Stimulated activated naive CD4-positive, alpha-beta T cell treated with Interleukin-2 at 50 U/mL for 16 hours (primary cell): ENCODE measurements at places on chromosomes 12 and 14.

DNA sequence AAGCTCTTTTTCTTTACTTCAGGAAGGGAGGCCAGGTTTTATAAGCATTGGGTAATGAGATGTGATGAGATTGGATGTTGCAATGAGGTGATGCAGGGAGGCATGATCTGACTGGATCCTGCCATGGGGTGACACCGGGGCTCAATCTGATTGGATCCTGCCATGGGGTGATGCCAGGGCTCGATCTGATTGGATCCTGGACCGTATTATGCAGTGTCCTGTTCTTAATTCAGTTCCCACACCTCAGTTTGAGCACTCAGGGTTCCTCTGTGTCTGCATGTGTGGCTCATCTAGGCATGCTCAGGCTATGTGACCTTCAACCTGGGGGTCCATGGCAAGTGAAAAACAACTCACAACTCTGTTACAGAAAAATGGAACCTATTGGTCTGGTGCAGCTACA lies 166.4 kb downstream of the SLC15A4 start:
- DNase-seq: no peak

- no peak for DNase-seq
These were observed 37.2 kb downstream of the CLMN start for GRCh38 chr14:95282354-95282985.

- DNase-seq: no peak
These were observed 65.0 kb upstream of the DDHD1 start for GRCh38 chr14:53218161-53218560.

GRCh38 chr12:131641315-131641714 lies 69.6 kb upstream of the SFSWAP start:
- DNase-seq: no peak

- no peak for DNase-seq
These were observed 22.4 kb downstream of the PALS1 start for GRCh38 chr14:67263499-67264149.

DNA sequence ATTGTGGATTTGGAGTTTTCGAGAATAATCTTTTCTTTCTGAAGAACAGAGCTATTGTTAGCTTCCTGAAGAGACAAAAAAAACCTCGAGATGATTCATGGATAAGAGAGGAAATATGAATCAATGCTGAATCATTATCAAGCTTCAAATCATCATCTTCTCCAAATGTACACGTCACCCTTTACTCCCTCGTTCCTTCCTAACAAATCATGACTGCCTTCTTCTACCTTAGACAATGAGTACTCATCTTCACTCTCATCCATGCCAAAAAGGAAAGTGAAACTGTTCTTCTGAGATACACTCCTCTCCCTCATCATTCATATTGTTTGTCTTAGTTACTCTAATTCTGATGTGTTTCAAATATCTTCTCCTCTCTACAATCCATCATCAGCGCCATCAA lies 1115.8 kb upstream of the ATXN7L3B start:
- DNase-seq: no peak

- DNase-seq: peak; percentile 20
These were observed 9.9 kb downstream of the BCL7A start for GRCh38 chr12:122031342-122032216.

DNA sequence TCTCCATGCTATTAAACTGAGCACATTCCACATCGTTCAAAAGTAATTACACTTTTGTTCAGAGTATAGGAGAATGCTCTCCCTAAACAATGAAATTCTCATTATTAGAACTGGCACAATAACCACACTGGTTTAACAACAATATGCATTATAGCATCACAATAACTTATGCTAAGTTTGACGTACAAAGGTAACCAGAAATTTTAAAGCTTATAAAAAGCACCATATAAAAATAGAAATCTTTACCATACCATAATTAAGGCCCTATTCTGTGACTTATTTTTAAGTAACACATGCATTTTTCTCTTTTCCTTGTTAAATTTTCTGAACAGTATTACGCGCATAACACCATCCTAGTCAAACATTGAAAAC lies 60.4 kb downstream of the SOX5 start:
- no peak for DNase-seq

DNA sequence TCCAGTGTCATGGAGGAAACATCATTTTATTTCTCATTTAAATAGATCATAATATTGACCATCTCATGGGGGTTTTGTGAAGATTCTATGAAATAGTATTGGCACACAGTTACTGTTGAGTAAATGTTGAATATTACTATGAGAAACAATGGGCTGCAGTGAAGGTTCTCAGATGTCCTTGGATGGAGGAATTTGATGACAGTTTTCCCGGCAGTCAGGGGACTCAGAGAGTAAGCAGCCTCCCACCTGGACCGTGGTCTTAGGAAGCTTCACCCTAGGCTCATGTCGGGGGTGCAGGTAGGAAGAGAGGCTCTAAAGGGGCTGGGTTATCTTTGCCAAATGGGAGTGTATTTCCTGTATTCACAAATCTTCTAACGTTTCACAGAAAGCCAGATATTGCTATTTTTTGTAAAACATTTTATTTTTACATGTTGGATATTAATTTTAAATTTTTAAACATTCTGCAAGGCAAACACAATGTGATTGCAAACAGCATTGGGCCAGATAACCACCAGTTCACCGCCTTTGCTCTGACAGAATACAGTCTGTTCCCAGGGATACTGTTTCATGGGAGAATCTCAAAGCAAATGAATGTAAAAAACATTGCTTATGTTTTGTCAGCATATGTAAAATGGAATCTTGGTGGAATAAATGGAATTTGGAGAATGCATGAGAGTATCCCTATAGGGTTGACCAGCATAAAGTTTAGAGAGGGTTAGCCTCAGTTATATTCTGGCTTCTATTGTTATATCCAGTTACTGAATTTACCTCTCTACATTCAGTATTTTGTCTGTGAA lies 380.8 kb upstream of the TMEM132C start:
- no peak for DNase-seq

GRCh38 chr12:2682296-2683251 lies 112.2 kb upstream of the FKBP4 start:
- no peak for DNase-seq

GRCh38 chr12:17618831-17619230 lies 471.2 kb downstream of the RERGL start:
- no peak for DNase-seq

DNA sequence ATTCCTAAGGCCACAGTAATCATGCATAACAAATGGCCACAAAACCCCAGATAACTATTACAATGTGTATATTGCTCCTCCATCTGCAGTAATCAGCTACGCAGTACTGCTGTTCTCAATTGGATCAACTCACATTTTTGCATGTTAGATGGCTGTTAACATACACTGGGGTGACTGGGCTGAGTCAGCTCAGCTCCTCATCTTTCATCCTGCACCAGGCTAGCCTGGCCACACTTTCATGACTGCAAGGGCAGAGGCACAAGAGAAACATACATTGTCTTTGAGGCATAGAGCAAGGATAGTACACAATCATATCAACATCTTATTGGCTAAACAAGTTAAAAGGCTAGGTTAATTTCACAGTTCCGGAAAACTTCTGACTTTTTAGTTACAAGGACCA lies 306.6 kb downstream of the SLC6A15 start:
- DNase-seq: no peak

DNA sequence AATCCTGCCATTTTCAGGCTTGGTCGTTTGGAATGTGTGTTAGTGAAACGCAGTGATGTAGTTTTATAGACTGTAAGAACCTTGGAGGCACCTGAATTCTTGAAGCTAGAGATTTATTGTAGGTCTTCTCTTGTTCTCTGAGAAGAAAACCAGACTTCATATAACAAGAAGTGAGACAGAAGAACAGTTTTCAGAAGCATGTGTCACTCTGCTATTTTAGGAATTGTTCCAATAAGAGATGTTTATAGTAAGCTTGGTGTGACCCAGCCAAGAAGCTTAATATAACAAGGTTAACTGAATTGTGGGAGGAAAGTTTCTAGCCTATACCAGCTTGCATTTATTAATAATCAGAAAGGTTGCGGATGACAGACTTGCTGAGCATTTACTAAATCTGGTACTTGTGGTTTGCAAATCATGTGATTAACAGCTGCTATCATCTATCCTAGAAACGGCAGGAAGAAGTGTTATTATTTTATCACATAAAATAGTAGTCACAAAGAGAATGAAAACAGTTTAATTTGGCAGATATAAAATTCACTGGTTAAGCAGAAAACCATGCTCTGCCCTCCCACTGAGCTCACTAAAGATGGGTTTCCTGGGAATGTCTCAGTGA lies 49.2 kb upstream of the BCAT1 start:
- no peak for DNase-seq

DNA sequence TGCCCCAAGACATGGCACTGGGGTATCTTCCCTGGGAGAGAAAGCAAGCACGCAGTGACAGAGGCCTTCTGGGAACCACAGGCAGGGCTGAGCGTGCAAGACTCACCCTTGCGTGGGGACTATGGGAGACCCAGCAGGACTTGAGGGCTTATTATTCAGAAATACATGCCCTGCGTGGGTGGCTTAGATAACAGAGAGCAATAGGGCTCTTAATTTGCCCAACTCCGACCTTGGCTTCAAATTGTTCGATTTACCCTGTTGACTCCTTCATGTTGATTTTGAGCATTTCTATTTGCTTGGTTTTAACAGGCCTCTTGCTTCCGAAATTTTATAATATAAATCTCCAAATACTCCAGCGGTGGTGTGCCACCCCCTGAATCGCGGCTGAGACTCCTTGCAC lies 5.1 kb upstream of the SERPINA1 start:
- DNase-seq: no peak

GRCh38 chr14:61281186-61281947 lies at the start of gene TMEM30B:
Gene TMEM30B (minus strand): TSS chr14:61281338. CDS start chr14:61281147, 191 bp downstream.
- DNase-seq: peak; percentile 41

- DNase-seq: no peak
These were observed 50.2 kb upstream of the FZD10 start for GRCh38 chr12:130111965-130112496.

- DNase-seq: no peak
These were observed 88.9 kb upstream of the MED13L start for GRCh38 chr12:116366456-116366776.

- no peak for DNase-seq
These were observed at the start of gene RFX4 for GRCh38 chr12:106582641-106583230. Gene RFX4 (plus strand): TSS chr12:106583004. CDS start chr12:106583321, 317 bp downstream.

DNA sequence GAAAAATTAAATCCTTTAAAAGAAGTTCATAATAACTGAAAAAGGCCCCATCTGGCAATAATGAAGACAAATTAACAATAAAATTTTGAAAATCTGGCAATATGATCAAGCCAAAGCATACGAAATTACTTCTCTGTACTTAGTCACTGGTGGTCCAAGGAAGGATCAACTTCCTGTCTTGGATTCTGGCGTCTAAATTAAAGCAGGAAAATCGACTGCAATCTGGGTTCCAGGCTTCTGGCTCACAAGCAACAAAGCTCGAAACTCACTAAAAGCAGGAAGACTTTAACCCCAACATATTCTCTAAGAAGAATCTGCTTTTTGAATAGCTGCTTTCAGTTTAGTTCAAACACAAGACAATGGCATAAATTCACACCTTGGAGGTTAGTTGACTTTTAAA lies 49.7 kb downstream of the LRIG3 start:
- DNase-seq: no peak

- DNase-seq: no peak
These were observed 30.4 kb downstream of the MANSC1 start for GRCh38 chr12:12319451-12320183.

GRCh38 chr12:108825201-108825950 lies 32.0 kb downstream of the SSH1 start:
- DNase-seq: no peak

DNA sequence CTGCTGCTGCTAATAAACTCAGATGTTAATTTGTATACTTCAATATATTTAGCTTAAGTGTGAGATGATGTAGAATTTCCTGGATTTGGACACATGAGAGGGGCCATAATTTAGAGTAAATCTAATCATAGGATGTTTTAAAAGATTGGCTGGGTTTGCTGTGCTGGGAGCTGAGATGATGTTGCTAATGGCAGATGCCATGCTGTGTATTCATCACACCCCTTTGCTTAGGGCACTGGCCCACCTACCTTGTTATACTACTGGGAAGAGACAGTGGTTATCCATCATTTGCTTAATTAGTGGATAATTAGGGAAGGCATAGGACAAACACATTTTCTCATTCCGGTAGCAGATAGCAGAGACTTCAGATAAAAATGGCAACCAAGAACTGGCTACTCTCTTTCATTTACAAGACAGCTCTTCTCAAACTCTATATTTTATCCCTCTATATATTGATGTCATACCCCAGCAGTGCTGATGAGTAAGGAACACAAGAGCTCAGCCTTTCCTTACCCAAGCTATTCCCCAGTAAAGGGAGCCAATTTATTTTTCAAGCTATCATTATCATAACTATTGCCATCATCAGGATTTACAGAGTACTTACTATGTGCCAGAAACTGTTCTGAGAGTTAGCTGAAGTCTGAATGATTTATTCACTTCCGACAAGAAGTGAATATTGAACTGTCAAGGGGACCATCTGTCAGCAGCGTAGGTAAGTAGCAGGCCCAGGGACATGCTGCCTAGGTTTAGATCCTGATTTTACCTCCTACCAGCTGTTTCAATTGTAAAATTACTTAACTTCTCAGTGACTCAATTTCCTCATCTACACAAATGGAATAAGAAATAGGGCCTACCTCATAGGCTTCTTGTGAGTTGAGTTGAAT lies 204.6 kb upstream of the FLRT2 start:
- DNase-seq: no peak

GRCh38 chr14:70660967-70661893 lies 19.5 kb downstream of the TTC9 start:
- DNase-seq: peak; percentile 12

DNA sequence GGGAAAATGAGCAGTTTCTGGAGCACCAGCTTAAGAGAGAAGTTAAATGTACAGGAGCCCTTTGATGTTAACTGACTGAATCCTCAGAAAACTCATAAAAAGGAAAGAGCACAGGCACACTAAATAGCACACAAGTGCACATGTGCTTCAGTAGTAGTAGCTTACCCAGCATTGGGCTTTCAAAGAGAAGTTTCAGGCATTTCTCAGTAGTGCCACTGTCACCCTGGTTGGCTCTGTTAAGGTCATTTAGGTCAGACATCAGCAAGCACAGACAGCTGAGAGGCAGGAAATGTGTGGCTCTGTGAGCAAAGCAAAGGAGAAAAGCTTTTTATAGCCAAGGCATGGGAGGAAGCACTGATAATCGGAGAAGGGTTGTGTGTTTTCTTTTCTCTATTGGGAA lies 96.3 kb upstream of the HIF1A start:
- no peak for DNase-seq

DNA sequence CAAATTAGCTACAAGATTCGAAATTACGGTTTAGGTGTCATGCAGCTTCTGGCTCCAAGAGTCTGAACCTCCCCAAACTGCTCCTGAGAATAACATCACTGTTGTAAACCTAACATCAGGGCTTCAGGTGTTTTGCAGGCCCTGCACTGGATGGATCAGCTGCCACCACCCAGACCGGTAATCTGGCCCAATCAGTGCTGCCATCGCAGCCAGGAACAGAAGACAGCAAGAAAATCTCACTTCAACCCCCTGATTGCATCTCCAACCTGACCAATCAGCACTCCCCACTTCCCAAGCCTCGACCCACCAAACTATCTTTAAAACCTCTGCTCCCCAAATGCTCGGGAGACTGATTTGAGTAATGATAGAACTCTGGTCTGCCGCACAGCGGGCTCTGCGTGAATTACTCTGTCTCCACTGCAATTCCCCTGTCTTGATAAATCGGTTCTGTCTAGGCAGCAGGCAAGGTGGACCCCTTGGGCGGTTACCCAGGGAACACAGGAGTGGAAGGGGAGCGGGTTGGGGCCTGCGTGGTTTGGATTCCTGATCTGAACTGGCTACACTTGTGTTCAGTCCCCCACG lies 268.5 kb upstream of the SFSWAP start:
- DNase-seq: no peak
